Ovary (tissue), 10 donors: ENCODE measurements at places on chromosomes 13 and 19. TPM values are rescaled to one million over a fixed set of nuclear protein-coding genes. Genes with fewer than 3 reads are reported as not detected.

ATXN8OS gene
- not detected for total RNA-seq

STOML3 gene
- total RNA-seq = 0.50 TPM

MEF2B gene
- total RNA-seq = 0.82 TPM

NCCRP1 gene
- 0.20 TPM for total RNA-seq

DNA sequence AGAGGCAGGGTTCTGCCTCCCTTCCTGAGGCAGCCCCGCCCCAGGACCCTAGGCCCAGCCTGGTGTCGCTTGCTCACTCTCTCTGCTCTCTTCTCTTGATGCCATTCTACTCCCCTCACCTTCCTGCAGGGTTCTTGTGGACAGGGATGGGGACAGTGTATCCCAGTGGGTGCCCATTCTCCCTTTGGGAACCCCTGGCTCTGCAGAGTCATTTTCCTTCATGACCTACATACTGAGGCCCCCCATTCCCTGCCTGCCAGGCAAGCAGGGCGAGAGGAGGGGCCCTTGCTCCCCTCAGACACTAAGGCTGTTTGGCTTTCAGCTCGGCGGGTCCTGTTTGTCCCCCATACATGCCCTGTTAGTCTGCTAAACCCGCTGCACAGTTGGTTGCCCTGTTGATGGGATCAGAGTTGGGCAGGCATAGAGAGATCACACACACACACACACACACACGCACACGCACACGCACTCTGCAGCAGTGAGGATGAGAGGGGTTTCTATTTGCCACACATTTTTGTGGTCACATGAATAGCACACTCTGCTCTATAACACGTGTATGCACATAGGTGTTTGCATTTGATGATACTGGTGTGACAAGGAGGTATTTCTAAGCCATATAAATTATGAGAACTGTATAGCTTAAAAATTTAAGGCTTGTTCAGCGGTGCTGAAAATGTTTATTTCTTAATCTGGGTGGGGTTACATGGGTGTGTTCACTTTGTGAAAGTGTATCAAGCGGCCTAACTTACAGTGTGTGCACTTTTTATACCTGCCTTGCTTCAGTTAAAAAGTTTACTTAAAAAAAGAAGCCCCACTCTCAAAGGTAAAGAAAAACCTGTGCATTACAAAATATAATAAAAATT lies 20.3 kb downstream of the NFIX start:
- no peaks in the 10 kb centered on the region for H3K27me3 ChIP-seq
- DNase-seq = no peak
- H3K4me1 ChIP-seq = peaks cover 47% of the 10 kb centered on the region
- H3K27ac ChIP-seq = peak overlapping the region; percentile 66
- peak overlapping the region; percentile 46 for H3K4me3 ChIP-seq
- no peaks in the 10 kb centered on the region for H3K36me3 ChIP-seq

- no peaks in the 10 kb centered on the region for H3K27me3 ChIP-seq
- DNase-seq = no peak
- no peaks in the 10 kb centered on the region for H3K36me3 ChIP-seq
- no peaks in the 10 kb centered on the region for H3K4me1 ChIP-seq
- H3K4me3 ChIP-seq = no peak overlapping the region
Observed at GRCh38 chr19:29266001-29266400, 53.0 kb upstream of the UQCRFS1 start.

DNA sequence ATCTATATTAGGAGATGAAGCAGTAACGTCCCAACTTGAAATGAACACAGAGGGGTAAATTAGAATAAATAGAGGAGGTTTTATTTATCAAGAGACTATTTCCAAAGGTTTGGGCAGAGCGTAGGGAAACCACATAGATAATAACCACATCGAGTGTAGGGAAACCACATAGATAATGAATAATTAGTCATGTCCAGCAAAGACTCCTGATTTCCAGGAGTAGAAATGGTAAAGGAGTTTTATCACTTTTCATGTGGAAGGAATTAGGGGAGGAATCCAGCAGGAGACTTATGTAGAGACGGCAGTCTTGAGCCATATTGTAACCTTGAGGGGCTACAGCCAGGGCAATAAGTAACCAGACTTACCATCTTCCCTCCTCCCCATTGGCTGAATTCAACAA lies 136.3 kb upstream of the CSNK1A1L start:
- no peak for DNase-seq
- H3K4me3 ChIP-seq = no peak overlapping the region
- no peaks in the 10 kb centered on the region for H3K4me1 ChIP-seq
- H3K27me3 ChIP-seq = no peaks in the 10 kb centered on the region
- no peaks in the 10 kb centered on the region for H3K36me3 ChIP-seq

DNA sequence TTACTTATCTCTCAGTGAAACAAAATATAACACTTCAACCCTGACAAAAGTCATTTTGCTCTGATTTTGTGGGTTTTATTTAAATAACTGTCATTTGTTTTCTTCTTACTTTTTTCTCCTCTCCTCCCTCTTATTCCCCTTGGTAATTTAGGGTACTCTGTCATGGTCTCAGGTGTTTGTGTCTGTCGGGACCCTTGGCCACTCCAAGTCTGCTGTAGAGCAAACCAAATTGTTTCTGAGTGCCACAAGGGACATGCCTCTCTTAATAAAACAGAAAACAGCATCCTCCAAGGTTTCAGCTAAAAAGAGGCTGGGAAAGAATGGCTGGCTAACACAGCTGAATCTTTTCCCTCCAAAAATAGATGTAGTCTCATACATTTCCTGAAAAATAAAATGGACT lies 573.1 kb upstream of the KLF12 start:
- no peak overlapping the region for H3K4me3 ChIP-seq
- no peak overlapping the region for H3K27ac ChIP-seq
- H3K27me3 ChIP-seq = no peaks in the 10 kb centered on the region
- no peaks in the 10 kb centered on the region for H3K4me1 ChIP-seq
- DNase-seq = no peak
- H3K36me3 ChIP-seq = no peaks in the 10 kb centered on the region

GRCh38 chr13:109318945-109319590 lies 467.3 kb downstream of the IRS2 start:
- H3K27me3 ChIP-seq = no peaks in the 10 kb centered on the region
- no peak for DNase-seq
- no peak overlapping the region for H3K27ac ChIP-seq
- H3K4me1 ChIP-seq = no peaks in the 10 kb centered on the region
- no peak overlapping the region for H3K4me3 ChIP-seq

DNA sequence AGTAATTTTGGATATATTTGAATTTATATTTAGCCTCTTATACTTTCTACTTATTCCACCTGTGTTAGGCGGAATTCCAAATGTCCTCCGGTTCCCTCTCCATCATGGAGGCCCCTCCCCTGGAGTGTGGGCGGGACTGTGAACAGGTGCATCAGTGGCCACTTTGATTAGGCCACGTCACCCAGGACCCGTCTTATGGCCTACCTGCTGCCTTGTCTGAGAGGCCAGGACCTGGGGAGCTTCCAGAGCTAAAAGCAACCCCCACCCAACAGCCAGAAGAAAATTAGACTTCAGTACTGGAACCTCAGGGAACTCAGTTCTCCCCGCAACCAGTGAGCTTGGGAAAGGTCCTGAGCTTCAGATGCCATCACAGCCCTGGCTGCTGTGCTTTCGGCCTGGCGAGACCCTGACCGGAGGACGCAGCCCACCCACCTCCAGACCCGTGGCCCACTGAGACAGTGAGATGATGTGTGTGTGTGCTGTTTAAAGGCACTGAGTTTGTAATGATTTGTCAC lies 200.2 kb upstream of the SOX1 start:
- H3K27me3 ChIP-seq = no peaks in the 10 kb centered on the region
- H3K36me3 ChIP-seq = no peaks in the 10 kb centered on the region
- H3K4me3 ChIP-seq = no peak overlapping the region

DNA sequence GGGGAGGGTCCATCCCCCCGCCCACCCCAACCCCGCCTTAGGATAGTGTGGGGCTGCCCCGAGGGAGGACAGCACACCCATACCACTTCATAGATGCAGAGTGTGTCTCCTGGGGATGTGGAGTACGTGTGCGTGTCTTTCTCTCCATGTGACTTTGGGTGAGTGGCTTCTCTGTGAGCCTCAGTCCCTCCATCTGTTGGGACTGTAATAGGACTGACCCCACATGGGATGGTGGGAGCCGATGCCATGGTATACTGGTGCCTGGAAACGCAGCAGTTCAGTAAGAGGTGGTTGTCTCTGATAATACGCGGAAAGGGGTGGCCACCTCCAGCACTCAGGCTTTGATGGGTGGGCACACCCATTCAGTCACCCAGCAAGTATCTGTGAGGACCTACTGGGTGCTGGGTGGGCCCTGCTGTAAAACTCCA lies 816 bp upstream of the PRKD2 start:
- H3K4me3 ChIP-seq = peak overlapping the region; percentile 53
- DNase-seq = no peak
- H3K36me3 ChIP-seq = no peaks in the 10 kb centered on the region
- H3K27ac ChIP-seq = peak overlapping the region; percentile 95
- H3K4me1 ChIP-seq = peaks cover 5% of the 10 kb centered on the region
- H3K27me3 ChIP-seq = no peaks in the 10 kb centered on the region

DNA sequence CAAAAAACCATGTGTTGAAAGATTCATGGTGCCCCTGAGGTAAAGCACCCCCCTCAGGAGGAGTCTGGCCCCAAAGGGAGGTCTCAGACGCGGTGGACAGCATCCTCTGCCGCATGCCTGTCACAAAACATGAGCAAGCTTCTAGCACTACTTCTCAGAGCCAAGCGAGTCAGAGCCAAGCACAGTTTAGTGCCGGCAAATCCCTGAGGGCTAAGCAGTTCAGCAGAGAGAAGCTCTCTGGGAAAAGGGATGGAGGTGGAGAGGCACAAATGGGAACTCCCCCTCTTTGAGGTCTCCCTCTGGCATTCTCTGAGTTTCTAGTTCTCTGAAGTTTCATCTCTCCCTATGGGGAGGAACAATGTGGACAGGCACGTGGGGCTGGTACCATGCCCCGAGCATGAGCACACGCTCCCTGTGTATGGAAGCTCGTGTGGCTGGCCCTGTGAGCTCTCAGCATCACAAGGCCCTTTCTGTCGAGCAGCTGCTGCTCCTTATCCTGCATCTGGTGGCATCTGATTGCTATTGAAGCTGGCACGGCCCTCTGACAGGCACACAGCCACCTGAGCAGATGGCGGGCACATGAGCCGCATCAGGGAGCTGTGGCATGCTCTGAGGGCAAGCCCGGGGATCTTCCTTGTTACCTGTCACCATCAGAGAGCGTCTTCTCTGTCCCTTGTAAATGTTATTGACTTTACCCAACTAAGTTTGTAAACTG lies 325.1 kb downstream of the SLC7A1 start:
- H3K4me1 ChIP-seq = no peaks in the 10 kb centered on the region
- no peaks in the 10 kb centered on the region for H3K36me3 ChIP-seq
- H3K27ac ChIP-seq = no peak overlapping the region
- H3K27me3 ChIP-seq = no peaks in the 10 kb centered on the region
- no peak for DNase-seq
- no peak overlapping the region for H3K4me3 ChIP-seq

DNA sequence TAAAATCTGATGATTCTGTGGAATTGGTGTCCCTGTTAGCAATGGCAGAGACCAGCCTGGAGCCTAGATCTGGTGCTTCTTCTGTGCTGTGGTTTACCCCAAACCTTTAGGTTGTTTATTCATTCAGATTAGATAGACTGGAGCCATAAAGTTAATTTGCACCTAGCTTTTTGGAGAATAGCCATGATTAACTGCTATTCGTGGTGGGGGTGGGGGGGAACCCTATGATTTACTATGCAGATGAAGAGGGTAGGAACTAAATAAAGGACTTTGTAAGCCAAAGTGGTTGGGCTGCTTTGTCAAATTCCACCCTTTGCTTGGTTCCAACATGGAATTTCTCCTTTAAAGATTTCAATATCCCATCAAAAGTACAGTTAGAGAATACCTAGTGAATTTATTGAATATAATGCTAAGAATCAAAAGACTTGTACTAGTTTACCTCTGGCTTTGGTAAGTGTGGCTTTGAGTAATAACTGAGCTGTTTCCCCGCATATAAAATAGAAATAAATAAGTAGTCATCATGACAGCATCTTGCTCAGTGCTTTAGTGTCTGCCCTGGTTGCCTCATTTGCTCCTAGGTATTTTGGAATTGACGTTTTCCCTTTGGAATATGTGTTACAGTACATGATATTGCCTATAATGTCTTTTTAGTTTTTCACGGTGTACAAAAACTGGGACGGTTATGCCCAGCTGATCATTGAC lies 27.6 kb downstream of the SKA3 start:
- no peak for DNase-seq
- no peaks in the 10 kb centered on the region for H3K27me3 ChIP-seq
- no peak overlapping the region for H3K27ac ChIP-seq
- no peaks in the 10 kb centered on the region for H3K36me3 ChIP-seq

DNA sequence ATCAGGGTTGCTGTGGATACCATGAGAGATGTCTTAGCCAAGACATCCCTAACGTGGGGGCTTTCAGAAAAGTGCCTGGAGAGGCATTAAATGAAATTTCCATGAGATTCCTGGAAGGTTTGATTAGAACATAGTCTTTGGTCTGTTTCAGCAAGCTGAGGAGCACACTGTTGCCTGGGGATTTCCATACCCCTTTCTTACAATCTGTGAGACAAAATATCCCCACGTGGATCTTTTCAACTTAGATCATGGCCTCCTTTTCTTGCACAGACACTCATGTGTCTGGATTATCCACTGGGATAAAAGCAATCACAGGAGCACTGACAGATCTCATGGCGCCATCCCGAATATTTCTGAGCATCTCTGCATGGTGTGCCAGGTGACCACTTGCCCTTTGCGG lies 41.7 kb downstream of the GPR12 start:
- no peak overlapping the region for H3K4me3 ChIP-seq
- no peaks in the 10 kb centered on the region for H3K36me3 ChIP-seq
- no peak overlapping the region for H3K27ac ChIP-seq
- no peak for DNase-seq

GRCh38 chr13:62096652-62097051 lies 681.0 kb upstream of the PCDH20 start:
- no peak for DNase-seq
- H3K4me3 ChIP-seq = no peak overlapping the region
- no peaks in the 10 kb centered on the region for H3K4me1 ChIP-seq
- no peaks in the 10 kb centered on the region for H3K36me3 ChIP-seq
- H3K27ac ChIP-seq = no peak overlapping the region

- H3K27me3 ChIP-seq = peaks cover 3% of the 10 kb centered on the region
- H3K4me3 ChIP-seq = no peak overlapping the region
- no peak for DNase-seq
- no peak overlapping the region for H3K27ac ChIP-seq
Observed at GRCh38 chr13:50133358-50133953, 118.2 kb downstream of the KCNRG start.

- no peaks in the 10 kb centered on the region for H3K4me1 ChIP-seq
- H3K4me3 ChIP-seq = no peak overlapping the region
- DNase-seq = no peak
- H3K36me3 ChIP-seq = no peaks in the 10 kb centered on the region
Observed at GRCh38 chr13:97654236-97654635, 220.3 kb downstream of the RAP2A start.

DNA sequence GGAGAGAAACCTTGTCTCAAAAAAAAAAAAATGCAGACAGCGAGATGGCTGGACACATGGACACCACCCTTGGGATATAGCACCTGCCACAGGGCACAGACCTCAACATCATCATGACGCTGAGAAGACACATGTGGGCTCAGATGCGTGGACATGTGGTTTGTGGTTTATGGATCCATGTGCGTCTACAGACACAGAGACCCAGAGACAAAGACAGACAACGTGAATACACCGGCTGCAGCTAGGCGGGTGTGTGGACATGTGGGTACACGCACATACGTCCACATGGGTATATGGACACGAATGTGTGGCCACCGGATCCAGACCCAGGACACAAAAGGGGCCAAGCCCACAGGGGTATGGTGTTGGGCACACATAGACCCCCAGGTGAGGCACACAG lies 1.3 kb downstream of the TNFSF14 start:
- H3K4me3 ChIP-seq = no peak overlapping the region
- H3K36me3 ChIP-seq = no peaks in the 10 kb centered on the region
- no peaks in the 10 kb centered on the region for H3K4me1 ChIP-seq
